Stimulated activated CD8-positive, alpha-beta memory T cell treated with anti-CD3 and anti-CD28 coated beads, Interleukin-15, amount 100 ng/mL, for 24 hours (primary cell): ENCODE measurements at places on chromosomes 7 and 10.

DNA sequence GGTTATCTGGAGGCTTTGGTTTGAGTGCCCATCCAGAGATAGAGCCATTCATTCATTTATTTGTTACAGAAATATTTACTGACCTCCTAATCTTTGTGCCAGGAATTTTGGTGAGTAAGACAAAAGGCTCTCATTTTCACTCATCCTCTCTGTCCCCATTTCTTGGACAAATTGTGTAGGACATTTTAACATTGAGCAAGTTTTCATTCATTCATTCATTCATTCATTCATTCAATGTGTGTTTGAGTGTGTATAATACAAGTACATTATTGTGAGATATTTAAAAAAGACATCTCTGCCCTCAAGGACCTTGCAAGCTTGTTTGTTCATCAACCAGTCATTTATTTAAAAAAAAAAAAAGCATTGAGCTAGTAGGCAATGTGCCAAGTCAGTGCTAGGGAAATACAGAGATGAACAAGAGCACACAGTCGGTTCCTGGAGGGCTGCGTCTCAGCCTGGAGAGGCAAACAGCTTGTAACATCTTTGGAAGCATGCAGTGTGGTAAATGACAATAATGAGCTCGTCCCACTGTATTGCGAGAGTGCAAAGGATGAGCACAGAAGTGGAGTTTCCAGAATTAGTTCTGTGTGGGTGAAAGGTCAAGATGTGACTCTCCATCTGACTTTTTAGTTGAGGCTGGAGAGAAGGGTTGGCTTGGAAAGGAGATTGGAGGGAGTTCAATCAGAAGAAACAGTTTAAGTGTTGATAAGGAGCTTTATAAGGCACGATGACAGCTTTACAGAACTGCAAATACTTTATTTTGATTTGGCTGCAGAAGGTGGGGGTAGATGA lies 50.5 kb upstream of the HBP1 start:
- DNase-seq: no peak

DNA sequence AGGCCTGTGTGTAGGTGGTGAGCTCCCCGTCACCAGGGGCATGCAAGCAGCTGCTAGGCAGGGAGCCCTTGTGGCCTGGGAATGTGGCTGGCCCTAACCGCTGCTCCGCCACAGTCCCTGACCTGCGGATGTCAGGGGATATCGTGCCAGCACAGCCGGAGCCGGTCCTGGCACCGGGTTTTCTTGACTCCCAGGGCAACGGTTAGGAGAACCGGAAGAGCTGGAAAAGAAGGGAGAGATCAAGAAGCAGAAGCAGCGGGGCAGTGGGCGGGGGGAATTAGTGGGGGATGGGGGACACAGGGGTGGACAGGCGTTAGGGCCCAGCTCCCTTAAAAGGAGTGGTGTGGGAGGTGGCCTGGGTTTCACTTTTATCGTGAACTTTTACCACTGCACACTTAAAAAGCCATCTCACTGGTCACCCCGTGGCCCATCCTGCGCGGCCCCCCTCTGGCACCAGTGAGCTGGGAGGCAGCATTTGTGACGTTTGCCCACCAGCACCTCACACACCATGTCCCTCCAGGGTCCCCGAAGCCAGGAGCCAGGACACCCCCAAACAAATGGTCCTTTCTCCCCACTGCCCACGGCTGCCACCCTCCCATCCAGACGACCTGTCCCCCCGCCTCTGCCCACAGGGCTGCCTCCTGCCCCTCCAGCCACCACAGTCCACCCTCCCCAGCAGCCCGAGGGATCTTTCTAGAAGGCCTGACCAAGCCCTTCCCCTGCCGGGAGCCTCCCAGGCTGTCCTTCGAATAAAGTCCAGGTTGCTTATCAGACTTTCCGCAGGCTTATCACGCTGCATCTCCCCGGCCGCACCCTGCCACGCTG lies 1.8 kb upstream of the MICALL2 start:
- DNase-seq: no peak

DNA sequence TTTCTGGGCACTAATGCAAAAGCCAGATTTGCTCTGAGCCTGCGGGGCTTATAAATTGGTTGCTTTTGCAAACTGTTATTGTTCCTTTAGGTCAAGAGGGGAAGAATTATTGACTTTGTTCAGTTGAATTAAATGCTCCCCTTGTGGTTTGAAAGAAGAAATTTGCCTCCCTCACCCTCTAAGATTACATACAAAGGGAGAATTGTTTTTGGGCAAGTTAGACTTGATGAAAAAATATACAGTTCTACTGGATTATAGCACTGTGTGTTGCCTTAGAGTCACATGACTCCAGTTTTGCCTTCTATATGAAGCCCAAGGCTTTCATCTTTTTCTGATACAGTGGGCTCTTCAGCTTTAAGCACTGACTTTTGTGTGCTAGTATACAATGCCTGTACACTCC lies 1265.8 kb upstream of the LRRTM3 start:
- DNase-seq: no peak

DNA sequence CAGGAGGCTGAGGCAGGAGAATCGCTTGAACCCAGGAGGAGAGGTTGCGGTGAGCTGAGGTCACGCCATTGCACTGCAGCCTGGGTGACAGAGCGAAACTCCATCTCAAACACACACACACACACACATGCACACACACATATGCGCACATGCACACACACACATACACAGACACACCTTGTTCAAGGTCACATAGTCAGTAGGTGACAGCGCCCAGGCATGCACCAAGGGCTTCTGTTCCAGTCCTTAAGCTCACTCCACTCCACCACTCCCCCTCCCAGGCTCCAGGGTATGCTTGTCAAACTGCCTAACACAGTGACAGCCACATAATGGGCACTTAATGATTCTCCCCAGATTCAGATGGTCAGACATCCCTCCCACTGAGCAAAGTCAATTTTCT lies 37.0 kb downstream of the KCNMA1 start:
- no peak for DNase-seq

GRCh38 chr7:20146451-20146850 lies 70.7 kb downstream of the MACC1 start:
- no peak for DNase-seq

DNA sequence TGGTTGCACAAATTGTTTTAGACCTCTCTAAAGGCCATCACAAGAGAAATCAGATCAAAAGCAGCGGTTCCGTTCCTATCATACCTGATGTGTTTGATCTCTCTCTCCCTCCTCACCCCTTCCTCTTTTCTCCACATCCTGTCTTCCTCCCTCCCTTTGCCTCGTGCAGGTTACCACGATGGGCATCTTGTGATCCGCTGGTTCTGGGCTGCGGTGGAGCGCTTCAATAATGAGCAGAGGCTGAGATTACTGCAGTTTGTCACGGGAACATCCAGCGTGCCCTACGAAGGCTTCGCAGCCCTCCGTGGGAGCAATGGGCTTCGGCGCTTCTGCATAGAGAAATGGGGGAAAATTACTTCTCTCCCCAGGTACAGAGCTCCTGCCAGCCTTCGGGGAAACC lies 28.5 kb upstream of the STK17A start:
- DNase-seq: no peak

DNA sequence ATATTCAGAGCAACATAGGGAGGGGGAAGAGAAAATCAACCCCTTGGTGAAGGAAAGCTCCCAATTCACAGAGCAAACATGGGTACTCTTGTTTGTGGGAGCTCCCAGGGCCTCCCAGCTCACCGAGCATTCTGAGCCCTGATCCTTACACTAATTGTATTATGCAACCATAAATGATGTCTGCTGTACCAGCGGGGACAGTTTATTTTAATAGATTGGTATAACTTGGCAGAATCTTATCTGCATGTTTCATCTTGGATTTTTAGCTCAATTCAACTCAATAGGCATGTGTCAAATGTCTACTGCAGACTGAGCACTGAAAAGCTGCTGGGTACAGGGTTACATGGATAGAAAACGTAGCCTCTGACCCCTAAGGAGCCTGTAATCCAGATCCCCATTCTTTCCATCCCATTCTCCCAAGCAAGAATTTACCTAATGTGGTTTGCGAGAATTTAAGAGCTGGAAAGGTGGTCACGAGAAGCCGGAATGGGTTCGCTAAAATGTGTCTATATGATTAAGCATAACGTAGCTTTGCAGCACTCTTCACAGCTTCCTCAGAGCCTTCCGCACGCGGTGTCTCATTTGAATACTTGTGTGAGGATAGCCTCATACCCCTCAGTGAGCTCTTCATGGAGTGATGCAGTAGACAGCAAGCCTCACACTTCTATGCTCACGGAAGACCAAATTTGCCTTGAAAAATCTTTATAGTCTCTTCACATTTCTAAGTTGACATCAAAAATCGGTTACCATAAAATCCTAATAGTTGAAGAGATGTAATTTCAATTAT lies 18.3 kb downstream of the EGFR start:
- DNase-seq: no peak

- no peak for DNase-seq
Measured at GRCh38 chr7:116261904-116262303, 51.6 kb downstream of the TES start.

DNA sequence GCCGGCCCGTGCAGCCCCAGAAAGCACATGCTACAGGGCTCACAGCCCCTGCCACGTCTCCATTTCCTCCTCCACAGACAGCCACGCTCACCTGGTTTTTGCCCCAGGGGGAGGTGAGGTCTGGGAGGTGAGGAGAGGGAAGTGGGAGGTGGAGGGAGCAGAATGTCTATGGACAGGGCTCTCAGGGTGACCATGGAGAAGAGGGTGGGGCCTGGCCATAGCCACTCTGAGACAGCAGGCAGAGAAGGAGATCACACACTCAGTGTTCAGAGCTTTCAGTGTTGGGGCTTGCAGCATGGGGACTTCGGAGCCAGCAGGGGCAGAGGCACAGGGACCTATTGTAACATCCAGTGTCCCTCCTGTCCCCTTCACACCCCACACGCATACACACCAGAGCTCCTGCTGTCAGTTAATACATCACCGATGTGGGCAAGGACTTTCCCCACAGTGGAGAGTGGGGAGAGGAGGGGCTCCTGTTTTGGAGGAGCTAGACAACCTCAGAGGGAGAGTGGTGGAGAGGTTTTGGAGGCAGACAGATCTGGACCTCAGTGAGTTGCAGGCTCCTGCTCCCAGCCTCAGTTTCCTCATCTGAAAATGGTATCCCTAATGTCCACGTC lies 14.4 kb downstream of the WDFY4 start:
- DNase-seq: no peak

- DNase-seq: no peak
Measured at GRCh38 chr7:145360511-145361100, 524.8 kb upstream of the TPK1 start.

DNA sequence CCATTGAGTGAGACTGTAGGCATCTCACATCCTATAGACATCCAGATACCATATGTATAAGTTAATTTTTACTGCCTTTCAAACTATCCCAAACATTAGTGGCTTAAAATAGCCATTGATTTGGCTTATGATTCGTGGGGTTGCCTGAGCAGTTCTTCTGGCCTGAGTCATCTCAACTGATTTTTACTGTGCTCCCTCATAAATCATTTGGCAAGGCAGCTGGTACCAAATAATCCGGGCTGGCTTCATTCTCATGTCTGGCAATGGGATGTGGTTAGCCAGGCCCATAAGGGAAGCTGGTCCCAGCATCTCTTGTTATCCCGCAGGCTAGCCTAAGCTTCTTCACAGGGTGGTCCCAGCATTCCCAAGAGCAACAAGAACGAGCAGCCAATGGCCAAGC lies 6.7 kb upstream of the LRGUK start:
- DNase-seq: no peak
